ENCODE measurements at places on chromosomes 5 and 9. TPM values are rescaled to one million over a fixed set of nuclear protein-coding genes. Genes with fewer than 3 reads are reported as not detected.

Gene SOHLH1
- not detected for total RNA-seq

DNA sequence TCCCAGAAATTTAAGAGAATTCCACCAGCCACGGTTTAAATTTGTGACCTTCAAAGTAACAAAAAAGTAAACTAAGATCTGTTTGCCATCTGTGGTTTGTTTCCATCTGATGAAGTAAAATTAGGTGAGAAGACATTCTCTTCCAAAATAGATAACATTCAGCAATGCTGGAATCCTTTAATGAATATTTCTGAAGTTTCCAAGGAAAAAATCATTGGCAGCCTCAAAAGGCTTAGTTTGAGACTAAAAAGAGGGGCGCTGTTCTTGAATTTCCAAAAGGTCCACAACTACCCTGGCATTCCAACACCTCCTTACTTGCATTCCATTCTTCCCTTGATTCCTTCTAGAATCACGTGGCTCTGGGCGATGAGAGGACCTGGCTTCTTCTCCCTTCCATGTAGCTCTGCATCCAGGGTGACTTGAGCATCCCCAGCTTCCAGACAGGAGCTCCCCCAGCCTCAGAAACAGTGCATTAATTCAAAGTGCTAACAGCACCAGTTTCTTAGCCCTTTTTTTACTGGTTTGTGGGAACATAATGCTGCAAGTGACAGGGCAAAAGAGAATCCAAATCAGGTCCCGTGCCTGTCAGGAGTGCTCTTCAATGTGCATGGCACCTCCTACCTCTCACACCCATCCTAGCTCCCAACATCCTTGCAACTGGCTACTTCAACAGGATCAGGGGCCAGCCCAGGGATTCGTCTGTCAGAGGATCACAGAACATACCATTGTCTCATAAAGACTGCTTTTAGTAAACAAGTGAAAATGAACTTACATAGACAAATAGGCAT lies 191.5 kb upstream of the S1PR3 start:
- no peak for DNase-seq

- DNase-seq: no peak
These were observed 629.8 kb upstream of the SEMA6A start for GRCh38 chr5:117204404-117204803.

DNA sequence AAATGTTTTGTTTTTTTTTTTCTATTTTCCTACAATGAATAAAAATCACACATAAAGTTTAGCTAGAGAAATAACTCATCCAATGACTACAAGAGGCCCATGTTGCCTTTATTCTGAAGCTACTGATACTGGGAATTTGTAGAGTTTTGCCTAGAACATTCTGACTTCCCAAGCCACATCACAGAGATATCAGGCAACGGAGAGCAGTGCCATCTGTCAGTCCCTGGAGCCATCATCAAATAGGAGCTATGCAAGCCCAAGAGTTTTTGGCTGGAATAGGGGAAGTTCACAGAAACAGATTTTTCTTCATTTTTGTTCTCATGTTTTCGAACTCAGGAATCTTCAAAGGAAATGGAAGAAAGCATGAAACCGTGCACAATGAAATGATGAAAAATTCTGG lies 896.6 kb downstream of the TLE1 start:
- no peak for DNase-seq

Gene SAXO1
- not detected for total RNA-seq

Gene HNRNPK
- 335 TPM for total RNA-seq

Gene RAD50
- 84.1 TPM for total RNA-seq

Gene ESM1
- total RNA-seq: not detected

DNA sequence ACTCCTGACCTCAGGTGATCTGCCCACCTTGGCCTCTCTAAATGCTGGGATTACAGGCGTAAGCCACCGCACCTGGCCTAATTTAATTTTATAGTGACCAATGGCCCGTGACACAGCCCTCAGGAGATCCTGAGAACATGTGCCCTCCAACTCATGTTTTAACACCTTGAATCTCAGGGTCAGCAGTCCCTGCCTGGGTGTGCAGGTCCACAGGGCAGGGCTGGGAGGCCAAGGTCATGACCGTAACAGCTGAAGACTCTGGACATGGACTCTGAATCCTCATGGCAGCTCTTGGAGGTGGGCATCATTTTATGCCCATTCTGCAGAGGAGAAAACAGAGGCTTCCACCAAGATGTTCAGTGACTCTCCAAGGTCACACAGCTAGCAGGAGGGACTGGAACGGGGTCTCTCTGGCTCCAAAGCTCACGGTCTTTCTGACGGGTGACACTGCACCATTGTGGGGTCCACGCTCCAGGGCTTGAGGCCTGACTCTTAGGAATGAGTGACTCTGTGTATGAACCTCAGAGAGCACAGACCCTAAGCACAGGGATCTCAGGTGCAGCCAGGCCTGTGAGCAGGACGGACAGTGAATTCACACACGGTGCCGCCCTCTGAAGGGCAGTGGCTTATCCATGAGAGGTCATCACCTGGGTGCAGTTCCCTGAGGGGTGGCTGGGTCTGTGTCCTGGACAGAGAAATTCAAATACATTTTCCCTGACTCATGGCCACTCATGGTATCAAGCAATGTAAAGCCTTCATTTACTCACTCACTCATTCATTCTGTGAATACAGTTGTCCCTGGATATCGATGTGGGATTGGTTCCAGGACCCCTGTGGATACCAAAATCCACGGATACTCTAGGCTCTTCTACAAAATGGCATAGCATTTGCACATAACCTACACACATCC lies 32.8 kb upstream of the LAMC3 start:
- no peak for DNase-seq

Gene GHR
- total RNA-seq: 5.5 TPM

GRCh38 chr9:36664806-36665205 lies 92.1 kb downstream of the MELK start:
- no peak for DNase-seq

DNA sequence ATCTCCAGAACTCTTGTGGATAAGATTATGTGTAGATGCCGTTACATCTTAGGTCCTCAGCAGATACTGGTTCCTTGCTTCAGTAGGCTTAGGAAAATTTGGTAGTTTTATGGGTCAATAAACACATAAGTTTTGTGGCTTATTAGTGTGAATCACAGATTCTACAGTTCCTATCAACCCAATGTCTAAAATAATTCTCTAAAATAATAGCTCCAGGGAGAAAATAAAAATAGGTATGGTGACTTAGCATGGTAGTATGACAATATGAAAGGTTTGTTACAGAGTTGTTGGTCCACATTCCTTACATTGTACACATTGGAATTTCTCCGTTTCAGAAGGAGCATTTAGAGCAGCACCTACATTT lies 91.7 kb downstream of the AOPEP start:
- peak; percentile 80 for DNase-seq

- DNase-seq: no peak
These were observed 586.9 kb downstream of the TLE4 start for GRCh38 chr9:80158554-80159170.

Gene CCDC183
- 0.35 TPM for total RNA-seq

DNA sequence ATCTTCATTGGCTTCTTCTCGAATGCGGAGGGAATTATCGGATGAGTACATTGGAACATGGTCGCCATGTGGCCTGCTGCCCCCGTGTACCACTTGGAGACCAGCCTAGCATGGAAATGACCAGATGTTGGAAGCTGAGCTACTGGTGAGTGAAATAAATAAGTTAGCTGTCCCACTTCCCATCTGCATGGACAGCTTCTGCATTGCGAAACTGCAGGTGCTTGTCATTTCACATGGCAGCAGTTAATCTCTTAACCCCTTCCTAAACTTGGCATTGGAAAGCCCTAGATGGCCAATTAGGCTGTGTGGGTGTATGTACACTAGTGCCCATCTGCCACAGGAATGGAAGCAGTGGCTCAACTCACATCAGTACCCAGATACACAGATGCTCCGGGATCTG lies 246.6 kb upstream of the IL12B start:
- no peak for DNase-seq

Gene MAP1B
- total RNA-seq: 30.8 TPM

Gene CYLC2
- total RNA-seq: not detected

Gene ENDOG
- 30.8 TPM for total RNA-seq

DNA sequence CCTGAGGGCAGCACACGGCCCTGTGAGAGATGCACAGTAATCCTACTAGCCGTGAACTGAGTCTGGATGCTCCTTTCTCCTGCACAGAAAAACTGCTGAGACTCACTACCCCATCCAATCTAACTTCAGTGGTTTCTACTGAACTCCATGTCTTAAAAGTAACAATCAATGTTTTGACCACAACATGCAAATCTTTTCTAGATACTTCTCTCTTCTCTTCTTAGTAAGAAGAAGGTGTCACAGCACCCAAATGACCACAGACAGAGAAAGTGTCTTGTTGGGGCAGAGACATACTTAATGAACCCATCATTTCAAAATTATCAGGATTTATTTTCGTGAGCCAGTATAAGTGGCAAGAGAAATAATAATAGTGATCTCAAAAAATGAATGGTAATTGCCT lies 285.8 kb upstream of the MEF2C start:
- DNase-seq: no peak

DNA sequence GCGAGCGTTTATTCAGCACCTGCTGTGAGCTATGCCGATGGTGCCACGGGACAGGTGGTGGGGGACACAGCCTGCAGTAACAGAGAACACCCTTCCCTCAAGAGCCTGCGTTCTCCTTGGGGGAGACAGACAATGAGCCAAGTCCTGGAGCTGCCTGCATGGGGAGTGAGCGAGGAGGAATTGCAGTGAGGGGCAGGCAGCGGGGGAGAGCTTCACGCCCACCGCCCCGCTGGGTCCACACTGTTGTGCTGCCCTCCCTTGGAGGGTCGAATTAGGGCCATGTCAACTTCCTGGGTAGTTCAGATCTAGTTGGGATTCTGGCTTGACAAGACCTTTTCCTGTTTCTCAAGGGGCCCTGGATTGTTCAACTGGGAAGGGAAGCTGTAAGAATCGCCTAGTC lies 55.5 kb upstream of the N4BP3 start:
- DNase-seq: no peak

DNA sequence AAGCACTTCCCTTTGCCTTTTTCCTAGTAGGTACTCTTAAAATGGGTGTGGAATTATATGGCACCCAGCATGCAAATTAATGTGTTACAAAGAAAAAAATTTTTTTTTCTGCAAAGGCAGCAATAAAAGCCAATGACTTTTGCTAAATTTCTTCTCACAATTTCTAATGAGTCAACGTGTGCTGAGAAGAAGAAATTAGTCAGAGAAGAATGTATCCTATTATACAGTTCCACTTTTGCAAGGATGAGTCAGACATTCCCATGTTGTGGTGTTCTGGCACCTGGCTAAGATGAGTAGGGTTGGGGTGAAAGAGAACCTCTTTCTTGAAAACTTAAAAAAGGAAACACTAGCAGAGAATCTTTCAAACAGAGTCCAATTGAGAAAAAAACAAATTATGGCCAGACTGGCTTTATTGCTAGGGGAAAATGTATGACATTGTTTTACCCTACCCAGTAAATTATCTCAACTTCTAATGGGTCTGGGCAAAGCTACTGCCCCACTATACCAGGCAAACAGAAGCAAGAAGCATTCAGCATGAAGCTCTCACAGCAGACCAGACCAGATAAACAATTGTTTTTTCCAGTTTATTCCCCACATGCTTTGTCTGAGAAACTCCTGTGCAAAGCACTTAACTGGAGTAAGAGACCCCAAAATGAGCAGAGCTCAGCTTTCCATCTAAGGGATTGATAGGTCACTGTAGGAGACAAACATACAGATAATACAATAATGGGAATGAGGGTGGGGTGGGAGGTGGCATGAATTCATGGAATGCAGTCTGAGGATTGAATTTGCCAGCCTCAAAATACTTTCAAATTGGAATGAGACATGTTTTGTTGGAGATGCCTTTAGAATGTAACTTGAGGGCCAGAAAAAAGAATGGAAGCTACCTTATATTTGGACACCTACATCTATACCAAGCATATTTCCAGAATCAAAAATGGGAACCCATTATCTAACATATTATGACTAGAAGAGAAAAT lies 220.8 kb upstream of the RFX3 start:
- peak; percentile 93 for DNase-seq

DNA sequence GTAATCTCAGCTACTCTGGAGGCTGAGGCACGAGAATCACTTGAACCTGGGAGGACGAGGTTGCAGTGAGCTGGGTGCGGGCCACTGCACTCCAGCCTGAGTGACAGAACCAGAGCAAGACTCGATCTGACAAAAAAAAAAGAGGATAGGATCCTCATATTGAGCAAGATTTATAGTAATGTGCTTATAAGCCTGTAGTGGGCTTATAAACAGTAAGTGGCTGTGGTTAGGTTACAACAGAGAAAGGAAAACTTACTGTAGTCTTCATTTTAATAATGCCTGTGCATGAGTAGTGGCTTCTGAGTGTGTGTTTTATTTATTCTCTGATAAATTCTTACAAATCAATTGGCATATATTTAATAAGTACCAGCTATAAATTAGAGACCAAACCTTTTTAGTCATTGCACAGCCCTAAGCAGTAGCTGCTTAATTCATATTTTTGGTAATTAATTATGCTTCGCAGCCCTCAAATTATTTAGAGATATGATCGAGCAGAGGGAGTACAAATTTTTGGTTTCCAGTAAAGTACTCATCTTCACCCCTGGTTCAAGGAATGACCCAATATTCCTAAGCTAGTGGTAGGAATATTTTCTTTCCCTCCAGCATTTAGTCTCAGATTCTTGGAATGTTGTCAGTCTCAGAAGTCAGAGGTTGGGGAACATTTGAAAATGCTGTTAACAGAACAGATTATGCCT lies 73.8 kb upstream of the KLF9 start:
- no peak for DNase-seq

DNA sequence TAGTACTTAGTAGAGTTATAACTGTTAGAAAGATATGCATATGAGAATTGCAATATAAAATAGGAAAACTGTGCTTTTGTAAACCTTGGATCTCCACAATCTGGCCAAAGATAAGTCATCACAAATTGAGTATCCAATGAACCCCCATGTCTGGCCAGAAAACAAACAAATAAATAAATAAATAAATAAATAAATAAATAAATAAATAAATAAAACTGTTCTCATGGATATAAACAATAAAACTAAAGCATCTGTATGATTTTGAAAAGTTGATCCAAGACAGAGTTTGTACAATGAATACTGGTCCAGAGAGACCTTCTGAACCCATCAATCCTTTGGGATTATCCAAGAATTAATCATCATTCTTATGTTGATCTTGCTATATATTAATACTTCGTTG lies 367.6 kb upstream of the CDH9 start:
- no peak for DNase-seq

- DNase-seq: no peak
These were observed 17.8 kb upstream of the GLIPR2 start for GRCh38 chr9:36118706-36119105.

Gene NPDC1
- total RNA-seq: 15.5 TPM

DNA sequence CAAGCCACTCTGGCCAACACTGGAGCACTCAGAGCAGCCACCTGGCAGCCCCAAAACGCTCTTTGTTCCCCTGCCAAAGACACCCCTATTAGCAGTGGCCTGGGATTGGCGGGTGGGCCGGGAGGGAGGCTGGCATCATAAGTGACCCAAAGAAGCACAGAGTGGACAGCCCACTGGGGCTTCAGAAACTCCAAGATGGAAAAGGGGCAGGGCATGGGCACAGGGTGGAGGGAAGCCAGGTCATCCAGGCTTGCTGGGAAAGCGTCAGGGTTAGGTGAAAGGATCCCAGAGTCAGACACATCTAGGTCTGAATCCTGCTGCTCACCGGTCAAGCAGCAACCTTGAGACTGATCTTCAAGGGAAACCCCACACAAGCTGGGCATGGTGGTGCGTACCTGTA lies 14.8 kb downstream of the EEIG1 start:
- no peak for DNase-seq

- DNase-seq: no peak
These were observed 943.1 kb upstream of the WWC1 start for GRCh38 chr5:167348251-167348926.

Gene SLC6A18
- not detected for total RNA-seq

All from mammary epithelial cell (primary cell).